ENCODE measurements at places on chromosomes 1 and 21. TPM values are rescaled to one million over a fixed set of nuclear protein-coding genes. Genes with fewer than 3 reads are reported as not detected.

Gene PIK3C2B
- total RNA-seq, result 29.5 TPM

Gene KIRREL1
- not detected for total RNA-seq

Gene MSH4
- 0.52 TPM for total RNA-seq

Gene OPRD1
- total RNA-seq, result not detected

Gene SLX9
- total RNA-seq, result 22.9 TPM

Gene CHRM3
- total RNA-seq, result not detected

Gene GJB4
- total RNA-seq, result not detected

Gene DCST1
- total RNA-seq, result 0.60 TPM

Gene SEMA6C
- 5.8 TPM for total RNA-seq

Gene CELA2A
- not detected for total RNA-seq

Gene TNFRSF18
- 54.7 TPM for total RNA-seq

Gene MAP10
- total RNA-seq, result 0.95 TPM

Gene ECM1
- 0.43 TPM for total RNA-seq

Gene EPHB2
- total RNA-seq, result 0.23 TPM

Gene OMA1
- total RNA-seq, result 27.2 TPM

Gene TFF3
- not detected for total RNA-seq

Gene OR13G1
- total RNA-seq, result not detected

Gene FMOD
- not detected for total RNA-seq
